CD4-positive, alpha-beta T cell (primary cell): ENCODE measurements at places on chromosomes 3 and 15.

- no peak for DNase-seq
- no peak overlapping the region for H3K27ac ChIP-seq
- no peaks in the 10 kb centered on the region for H3K36me3 ChIP-seq
- H3K4me3 ChIP-seq, result no peak overlapping the region
- H3K4me1 ChIP-seq, result no peaks in the 10 kb centered on the region
Observed at GRCh38 chr15:51024735-51025453, 69.8 kb downstream of the TNFAIP8L3 start.

GRCh38 chr3:114800272-114801031 is 346.6 kb downstream of the ZBTB20 start:
- H3K27ac ChIP-seq, result no peak overlapping the region
- no peak for DNase-seq
- H3K4me1 ChIP-seq, result no peaks in the 10 kb centered on the region
- H3K4me3 ChIP-seq, result no peak overlapping the region
- no peaks in the 10 kb centered on the region for H3K27me3 ChIP-seq
- H3K36me3 ChIP-seq, result no peaks in the 10 kb centered on the region

DNA sequence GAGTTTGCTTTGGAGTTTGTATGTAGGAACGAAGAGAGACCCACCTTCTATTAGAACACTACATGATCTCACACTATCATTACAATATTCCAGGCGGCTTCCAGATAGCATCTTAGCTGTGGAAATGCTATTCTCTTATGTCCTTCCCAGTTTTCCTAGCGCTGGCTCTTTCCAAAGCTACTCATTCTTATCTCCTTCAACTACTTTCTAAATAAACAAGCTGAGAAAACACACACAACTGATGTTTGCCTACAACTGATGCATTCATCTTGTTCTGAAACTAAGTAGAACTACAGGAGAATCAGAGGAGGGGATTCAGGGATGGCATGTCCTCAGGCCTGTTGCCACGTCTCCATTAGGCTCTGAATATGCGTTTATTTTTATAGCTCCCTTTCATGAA is 108.9 kb downstream of the GREM1 start:
- no peak for DNase-seq
- H3K27ac ChIP-seq, result no peak overlapping the region
- no peaks in the 10 kb centered on the region for H3K36me3 ChIP-seq
- no peak overlapping the region for H3K4me3 ChIP-seq
- H3K4me1 ChIP-seq, result no peaks in the 10 kb centered on the region
- no peaks in the 10 kb centered on the region for H3K27me3 ChIP-seq

DNA sequence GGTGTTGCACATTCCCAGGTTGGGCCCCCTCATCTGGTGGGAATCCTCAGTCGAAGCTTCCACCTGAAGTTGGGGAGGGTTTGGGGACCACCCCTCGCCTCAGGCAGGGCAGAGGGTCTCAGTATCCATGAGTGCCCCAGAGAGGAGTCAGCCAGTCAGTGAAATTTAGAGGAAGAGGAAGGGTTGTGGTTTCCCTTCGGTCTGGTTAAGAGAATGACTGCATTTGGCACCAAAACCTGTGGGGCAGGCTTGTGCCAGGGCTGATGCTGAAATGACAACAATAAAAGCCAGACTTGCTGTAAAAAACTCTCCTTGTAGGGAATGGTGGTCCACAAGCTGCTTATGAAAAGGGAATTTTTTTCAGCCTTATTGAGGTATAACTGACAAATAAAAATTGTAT is 22.6 kb downstream of the LMCD1 start:
- H3K27me3 ChIP-seq, result no peaks in the 10 kb centered on the region
- H3K4me3 ChIP-seq, result no peak overlapping the region
- no peaks in the 10 kb centered on the region for H3K4me1 ChIP-seq
- H3K36me3 ChIP-seq, result no peaks in the 10 kb centered on the region
- DNase-seq, result no peak

DNA sequence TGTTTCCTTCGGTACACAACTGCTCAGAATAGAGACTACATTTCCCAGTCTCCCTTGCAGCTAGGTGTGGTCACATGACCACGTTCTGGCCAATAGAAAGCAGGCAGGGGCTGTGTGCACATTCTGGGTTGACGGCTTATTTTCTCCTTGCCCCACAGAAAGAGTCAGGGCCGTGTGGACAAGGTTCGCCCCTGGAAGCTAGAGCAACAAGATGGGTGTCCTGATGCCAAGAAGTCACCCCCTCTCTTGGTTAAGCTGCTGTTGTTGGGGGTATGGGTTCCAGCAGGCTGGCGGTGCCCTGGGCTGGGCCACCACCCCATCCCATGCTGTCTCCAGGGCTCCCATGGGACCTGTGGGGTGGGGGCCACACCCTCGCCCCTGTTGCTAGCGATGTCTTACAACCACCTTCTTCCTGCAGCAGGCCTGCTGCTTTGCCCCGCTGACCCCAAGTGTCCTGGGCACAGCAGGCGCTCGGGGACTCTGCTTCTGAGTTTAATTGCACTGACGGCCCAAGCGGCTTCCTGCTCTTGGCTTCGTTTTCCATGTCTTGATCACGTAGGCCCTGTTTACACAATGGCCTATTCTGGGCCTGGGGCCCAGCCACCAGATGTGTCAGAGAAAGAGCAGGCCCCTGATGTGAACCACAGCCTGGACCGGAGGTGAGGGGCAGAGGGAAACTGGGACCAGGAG is 24.9 kb downstream of the ABTB1 start:
- H3K27me3 ChIP-seq, result no peaks in the 10 kb centered on the region
- no peak overlapping the region for H3K27ac ChIP-seq
- no peak overlapping the region for H3K4me3 ChIP-seq
- H3K4me1 ChIP-seq, result peaks cover 13% of the 10 kb centered on the region
- no peak for DNase-seq
- no peaks in the 10 kb centered on the region for H3K36me3 ChIP-seq

GRCh38 chr3:196967412-196968232 is 1.0 kb downstream of the PIGZ start:
- H3K4me1 ChIP-seq, result peaks cover 11% of the 10 kb centered on the region
- no peak for DNase-seq
- H3K4me3 ChIP-seq, result peak overlapping the region; percentile 50
- H3K27ac ChIP-seq, result no peak overlapping the region

GRCh38 chr15:91813924-91814323 is 39.6 kb upstream of the SLCO3A1 start:
- no peaks in the 10 kb centered on the region for H3K27me3 ChIP-seq
- no peak for DNase-seq
- no peaks in the 10 kb centered on the region for H3K36me3 ChIP-seq
- no peak overlapping the region for H3K27ac ChIP-seq
- no peak overlapping the region for H3K4me3 ChIP-seq

DNA sequence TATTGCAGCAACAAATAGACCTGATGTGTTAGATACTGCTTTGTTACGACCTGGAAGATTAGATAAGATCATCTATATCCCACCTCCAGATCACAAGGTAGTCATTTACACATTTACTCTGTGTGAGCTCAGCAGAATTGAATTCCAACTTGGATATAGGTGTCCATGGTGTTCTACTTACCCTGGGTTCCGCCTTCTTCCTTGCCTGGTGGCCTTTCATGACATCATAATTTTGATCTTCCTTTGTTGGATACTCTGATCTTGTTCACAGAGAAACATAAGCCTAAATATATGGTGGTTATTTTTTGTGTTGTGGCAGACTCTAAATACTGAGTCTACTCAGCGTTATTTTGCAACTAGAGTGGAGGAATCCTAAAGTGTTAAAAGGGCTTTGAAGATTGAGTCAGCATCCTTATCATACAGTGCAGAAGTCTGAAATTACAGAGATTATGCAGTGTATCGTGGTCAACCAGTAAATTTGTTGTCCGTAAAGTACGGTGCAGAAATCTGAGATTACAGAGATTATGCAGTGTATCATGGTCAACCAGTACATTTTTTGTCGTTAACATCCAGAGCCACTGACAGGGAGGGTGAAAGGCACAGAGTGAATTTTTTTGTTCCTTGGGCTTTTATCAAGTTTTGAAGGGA is 39.1 kb upstream of the GATM start:
- DNase-seq, result no peak
- peaks cover 85% of the 10 kb centered on the region for H3K36me3 ChIP-seq
- H3K4me1 ChIP-seq, result peaks cover 12% of the 10 kb centered on the region
- no peaks in the 10 kb centered on the region for H3K27me3 ChIP-seq
- no peak overlapping the region for H3K4me3 ChIP-seq

DNA sequence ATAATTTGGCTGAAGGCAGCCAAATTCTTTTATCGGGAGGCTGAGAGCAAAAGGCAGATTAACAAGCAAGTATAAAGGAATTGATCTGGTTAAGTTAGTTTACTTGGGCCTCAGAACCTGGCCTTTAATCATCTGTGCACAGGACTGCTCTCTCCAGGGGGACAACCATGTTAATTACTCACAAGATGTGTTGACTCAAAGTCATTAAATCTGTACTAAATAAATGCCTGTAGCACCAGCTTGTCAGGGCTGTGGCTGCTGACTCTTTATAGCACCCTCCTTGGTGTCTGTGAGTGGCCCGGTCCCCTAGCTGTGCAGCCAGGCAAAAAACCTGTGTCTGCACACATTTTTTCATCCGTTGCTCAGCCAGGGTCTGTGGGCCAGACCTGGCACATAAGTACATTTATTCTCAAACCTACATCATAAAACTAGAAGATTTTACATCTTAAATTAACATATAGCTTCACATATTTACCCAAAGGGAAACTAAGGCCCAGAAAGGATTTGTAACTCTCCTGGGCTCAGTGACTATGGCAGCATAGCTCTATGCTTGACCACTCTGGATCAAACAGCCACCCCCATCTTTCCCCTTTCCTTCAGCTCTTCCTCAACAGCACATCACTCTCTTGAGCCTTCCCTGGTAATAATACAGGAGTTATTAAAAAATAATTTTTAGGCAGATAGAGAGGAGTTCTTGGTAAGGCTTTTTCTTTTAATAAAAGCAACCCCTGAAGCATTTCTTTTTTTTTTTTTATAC is 51.4 kb downstream of the NCEH1 start:
- H3K4me3 ChIP-seq, result no peak overlapping the region
- no peak overlapping the region for H3K27ac ChIP-seq
- no peak for DNase-seq
- no peaks in the 10 kb centered on the region for H3K4me1 ChIP-seq
- no peaks in the 10 kb centered on the region for H3K27me3 ChIP-seq
- H3K36me3 ChIP-seq, result no peaks in the 10 kb centered on the region

- H3K4me3 ChIP-seq, result no peak overlapping the region
- H3K27me3 ChIP-seq, result no peaks in the 10 kb centered on the region
- no peak for DNase-seq
- H3K27ac ChIP-seq, result no peak overlapping the region
Observed at GRCh38 chr15:33490703-33491102, 179.9 kb downstream of the RYR3 start.

DNA sequence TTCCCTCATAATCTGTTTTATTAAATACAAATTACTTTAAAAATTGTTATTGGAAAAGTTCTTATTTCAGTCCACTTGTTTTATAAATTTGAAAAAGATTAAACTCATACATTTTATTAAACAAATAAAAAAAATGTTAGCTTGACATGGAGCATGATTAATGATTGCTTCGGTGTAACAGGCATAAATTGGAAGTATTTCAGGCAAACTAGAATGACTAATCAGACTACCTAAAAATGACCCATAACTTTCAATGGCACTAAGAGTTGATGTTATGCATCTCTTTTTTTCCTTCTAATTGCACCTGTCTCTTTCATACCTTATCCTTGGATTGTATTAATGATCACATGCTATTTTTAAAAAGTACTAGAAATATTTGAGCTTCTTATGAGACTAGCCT is 343.3 kb downstream of the ZNF385D start:
- no peaks in the 10 kb centered on the region for H3K36me3 ChIP-seq
- no peak overlapping the region for H3K27ac ChIP-seq
- no peak overlapping the region for H3K4me3 ChIP-seq
- H3K4me1 ChIP-seq, result no peaks in the 10 kb centered on the region
- no peak for DNase-seq

- peaks cover 8% of the 10 kb centered on the region for H3K27me3 ChIP-seq
- no peaks in the 10 kb centered on the region for H3K36me3 ChIP-seq
- H3K4me1 ChIP-seq, result no peaks in the 10 kb centered on the region
- no peak for DNase-seq
Observed at GRCh38 chr3:10962481-10963036, 30.0 kb upstream of the SLC6A1 start.

- no peak overlapping the region for H3K4me3 ChIP-seq
- no peak overlapping the region for H3K27ac ChIP-seq
- no peaks in the 10 kb centered on the region for H3K4me1 ChIP-seq
- H3K27me3 ChIP-seq, result no peaks in the 10 kb centered on the region
- DNase-seq, result no peak
Observed at GRCh38 chr3:15756505-15756904, 41.3 kb downstream of the ANKRD28 start.

GRCh38 chr3:180199417-180199995 is 162.8 kb upstream of the PEX5L start:
- H3K36me3 ChIP-seq, result no peaks in the 10 kb centered on the region
- no peaks in the 10 kb centered on the region for H3K4me1 ChIP-seq
- H3K27me3 ChIP-seq, result no peaks in the 10 kb centered on the region
- DNase-seq, result no peak
- no peak overlapping the region for H3K27ac ChIP-seq

DNA sequence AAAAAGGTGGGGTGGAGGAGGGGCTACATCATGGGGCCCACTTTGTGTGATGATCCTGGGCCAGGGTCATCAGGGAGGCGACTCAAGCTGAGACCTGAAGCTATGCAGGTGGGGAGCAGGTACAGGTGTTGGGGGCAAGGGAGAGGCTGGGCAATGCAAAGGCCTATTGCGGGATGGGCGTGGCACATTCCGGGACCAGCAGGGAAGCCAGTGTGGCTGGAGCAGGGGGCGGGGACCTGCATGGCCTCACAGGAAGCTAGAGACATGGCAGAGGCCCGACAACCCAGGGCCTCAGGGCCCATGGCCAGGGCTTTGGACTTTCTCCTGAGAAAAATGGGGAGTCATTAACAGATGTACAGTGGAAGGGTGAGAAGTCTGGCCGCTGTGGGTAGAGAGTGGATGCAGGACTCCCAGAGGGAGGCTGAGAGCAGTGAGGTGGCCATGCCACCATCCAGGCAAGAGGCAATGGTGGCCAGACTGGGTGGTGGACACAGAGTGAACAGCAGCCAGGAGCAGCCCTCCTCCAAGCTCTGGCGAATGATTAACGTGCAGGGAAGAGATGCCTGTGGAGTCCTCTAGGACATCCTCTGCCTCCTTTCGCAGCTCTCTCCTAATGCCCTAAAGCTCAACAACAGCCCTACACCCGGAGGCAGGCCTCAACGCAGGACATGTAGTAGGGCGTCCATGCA is 122.6 kb upstream of the ATP2B2 start:
- no peak overlapping the region for H3K4me3 ChIP-seq
- no peaks in the 10 kb centered on the region for H3K27me3 ChIP-seq
- no peak for DNase-seq
- H3K4me1 ChIP-seq, result no peaks in the 10 kb centered on the region
- no peaks in the 10 kb centered on the region for H3K36me3 ChIP-seq

- H3K36me3 ChIP-seq, result no peaks in the 10 kb centered on the region
- no peak for DNase-seq
- no peaks in the 10 kb centered on the region for H3K4me1 ChIP-seq
- H3K27ac ChIP-seq, result no peak overlapping the region
Observed at GRCh38 chr3:189909573-189909972, 211.1 kb downstream of the P3H2 start.

DNA sequence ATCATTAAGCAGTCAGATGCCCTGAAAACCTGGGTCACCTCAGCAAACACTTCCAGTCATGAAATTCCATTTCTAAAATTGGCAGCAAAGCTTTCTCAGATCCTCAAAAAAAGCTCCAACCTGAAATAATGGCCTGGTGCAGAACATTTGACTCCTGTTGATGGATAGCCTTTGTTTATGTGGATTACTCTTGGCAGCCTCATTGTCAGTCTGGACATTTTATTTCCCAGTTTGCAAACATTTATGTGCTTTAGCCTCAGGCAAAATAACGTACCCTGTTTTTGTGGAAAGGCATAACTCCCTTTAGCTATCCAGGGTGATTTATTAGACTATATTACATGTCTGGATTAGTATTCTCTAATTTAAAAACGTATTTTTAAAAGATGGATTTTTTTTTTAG is 53.9 kb downstream of the PXYLP1 start:
- no peak overlapping the region for H3K4me3 ChIP-seq
- peaks cover 55% of the 10 kb centered on the region for H3K36me3 ChIP-seq
- DNase-seq, result no peak
